ENCODE measurements at places on chromosomes 6 and 20.

DNA sequence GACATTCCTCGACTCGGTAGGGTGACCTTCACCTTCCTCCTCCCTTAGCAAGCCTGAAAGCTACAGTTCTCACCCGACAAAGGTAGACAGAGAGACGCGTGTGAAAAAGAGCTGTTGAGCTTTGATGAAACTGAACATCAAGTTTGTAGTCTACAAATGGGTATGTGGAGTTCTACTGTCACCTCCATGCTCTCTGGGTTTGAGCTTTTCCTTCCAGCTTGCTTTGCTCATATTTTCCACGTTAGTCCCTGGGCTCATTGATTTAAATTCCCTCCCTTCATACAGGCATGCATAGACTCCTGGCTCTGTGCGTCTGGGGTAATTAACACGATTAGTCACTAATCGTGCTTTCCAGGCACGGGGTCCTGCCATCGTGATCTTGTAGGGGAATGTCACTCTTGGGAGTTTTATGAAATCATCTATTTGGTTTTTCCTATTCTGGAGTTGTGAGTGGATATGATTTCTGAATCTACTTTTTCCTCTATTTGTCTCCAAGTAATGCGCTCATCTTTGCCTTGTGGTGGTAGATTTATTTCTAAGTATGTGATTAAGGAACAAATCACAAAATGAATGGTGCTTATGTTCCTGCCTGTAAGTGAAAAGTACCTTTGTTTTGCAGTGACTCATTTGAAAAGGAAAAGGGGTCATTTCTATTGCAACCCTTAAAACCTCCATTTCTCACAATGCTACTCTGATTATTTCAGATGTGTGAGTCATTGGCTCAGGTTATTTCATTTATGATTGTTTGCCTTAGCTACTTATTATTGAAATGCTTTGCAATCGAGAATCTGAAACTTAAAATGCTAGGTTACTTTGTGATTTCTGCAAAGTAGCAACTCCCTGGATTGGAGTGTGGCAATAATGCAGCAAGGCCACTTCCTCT lies 154.6 kb downstream of the ZDHHC14 start:
- DNase-seq: no peak

- DNase-seq: no peak
Measured at GRCh38 chr6:37565267-37566110, 65.8 kb upstream of the CCDC167 start.

DNA sequence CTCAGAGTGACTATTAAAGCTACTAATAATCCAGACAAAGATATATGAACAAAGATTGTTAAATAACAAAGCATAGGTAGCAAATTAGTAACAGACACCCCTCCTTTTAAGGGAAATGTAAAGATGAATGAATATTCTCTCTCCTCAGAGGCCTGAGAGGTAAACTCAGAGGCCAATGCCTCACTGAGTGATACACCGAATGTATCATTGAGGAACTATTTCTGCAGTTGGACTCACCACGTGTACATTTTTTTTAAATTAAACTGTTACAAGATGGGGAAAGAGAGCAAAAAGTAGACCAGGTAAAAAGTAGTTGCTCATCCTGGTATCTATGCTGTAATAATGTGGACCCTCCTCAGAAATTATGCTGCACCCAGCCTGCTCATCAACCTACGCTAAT lies 72.3 kb upstream of the IPCEF1 start:
- no peak for DNase-seq

DNA sequence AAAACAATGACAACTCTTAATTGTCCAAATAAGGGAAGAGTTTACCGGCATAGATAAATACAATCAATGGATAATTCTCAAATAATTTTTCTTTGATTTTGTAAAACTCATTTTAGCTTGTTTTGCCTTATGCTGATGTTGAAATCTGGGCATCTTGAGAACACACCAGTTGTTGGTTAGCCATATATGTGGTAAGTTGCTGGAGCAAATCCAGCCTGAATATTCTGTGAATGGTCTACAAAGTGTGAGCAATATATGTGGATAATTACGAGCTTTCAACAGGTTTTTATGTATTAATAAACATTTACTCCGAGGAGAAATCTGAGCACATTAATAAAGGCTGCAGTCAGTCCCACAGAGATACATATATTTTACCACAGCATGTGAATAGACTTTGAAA lies 423.6 kb downstream of the BCKDHB start:
- DNase-seq: no peak

All from vagina (tissue), 2 donors.